ENCODE measurements at places on chromosomes 4 and X.

DNA sequence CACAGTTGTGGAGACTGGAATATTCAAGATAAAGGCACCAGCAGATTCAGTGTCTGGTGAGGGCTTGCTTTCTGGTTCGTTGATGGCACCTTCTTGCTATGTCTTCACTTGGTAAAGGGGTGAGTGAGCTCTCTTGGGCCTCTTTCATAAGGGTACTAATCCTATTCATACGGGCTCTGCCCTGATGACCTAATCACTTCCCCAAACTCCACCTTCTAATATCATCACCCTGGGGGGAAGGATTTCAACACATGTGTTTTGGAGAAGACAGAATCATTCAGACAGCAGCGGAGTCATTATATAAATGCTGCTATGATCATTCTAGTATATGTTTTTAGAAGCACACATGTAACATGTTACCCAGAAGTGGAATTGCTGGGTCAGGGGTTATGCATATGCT, 295.3 kb upstream of the CTSO start:
- DNase-seq = no peak

DNA sequence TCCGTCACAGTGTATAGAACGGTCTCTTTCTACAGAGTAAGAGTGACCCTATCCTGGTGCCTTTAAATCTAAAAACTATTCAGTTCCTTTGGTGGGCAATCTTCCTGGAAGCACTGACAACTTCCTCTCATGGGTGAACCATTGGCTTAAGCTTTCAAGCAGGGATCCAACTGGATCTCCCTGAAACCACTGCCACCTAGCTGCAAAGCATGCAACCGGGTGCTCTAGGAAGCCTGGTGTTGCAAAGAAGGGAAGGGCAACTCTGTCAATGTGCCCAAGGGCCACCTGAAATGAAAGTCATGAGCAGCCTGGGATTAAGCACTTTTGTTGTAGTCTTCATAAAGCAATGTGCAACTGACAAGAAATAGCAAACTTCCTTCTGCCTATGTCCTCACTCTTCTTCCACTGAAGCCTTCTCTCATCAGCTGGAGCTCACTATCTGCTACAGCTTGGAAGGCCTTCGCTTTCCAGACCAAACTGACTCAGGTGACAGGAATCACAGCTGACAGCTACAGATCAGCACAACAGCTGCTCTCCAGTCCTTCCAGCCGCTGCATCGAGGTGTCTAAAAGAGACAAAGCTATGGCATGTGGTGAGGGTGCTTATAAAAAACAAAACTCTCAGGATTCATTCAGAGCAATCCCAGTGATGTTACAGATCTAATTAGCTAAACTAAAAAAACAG, 46.1 kb downstream of the SETD7 start:
- DNase-seq = no peak

GRCh38 chrX:80984118-80984517, 174.4 kb upstream of the BRWD3 start:
- DNase-seq = no peak

DNA sequence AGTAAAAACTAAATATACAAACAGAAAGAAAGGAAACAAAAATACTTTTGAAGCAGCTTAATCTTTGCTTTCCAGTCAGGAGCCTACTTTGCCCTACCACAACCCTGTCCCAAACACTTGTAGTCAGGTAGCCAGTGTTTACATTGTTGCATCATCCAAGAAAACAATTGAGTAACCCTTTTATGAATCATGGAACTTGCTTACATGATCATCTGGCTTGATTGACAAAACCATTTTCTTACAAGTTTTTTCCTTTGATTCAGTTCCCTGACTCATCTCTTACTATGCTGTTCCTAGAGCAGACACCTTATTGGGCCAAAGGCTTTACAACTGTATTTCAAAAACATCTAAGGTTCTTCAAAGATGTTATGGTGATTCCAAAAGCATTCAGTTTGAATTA, 740.1 kb downstream of the KLHL13 start:
- DNase-seq = no peak

GRCh38 chr4:84677093-84677492, 94.2 kb downstream of the CDS1 start:
- no peak for DNase-seq

- DNase-seq = no peak
Observed at GRCh38 chrX:45138525-45138924, 62.2 kb downstream of the DIPK2B start.

DNA sequence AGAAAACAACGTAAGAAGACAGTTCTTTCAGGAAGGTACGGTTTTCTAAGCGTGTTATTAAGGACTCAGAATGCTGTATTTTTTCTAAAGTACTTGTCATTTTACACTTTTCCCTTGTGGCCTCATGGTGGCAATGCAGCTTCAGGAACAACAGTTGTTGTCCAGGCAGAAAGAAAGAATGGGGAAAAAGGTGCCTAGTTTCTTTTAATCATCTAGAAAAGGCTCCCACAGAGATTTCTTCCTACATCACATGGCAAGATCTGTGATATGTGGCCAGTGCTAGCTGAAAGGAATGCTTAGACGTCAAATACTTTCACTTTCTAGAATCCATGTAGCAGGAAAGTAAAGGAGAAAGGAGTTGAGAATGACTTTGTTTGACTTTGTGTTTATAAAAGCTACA, 49.0 kb upstream of the TRAM1L1 start:
- DNase-seq = peak; percentile 1

- DNase-seq = no peak
Observed at GRCh38 chrX:49171752-49172279, at the start of gene PLP2. Gene PLP2, plus strand, starts transcription at chrX:49171898. Its CDS starts 103 bp downstream, at chrX:49172001.

GRCh38 chr4:121199742-121200561, 35.8 kb upstream of the TNIP3 start:
- no peak for DNase-seq

DNA sequence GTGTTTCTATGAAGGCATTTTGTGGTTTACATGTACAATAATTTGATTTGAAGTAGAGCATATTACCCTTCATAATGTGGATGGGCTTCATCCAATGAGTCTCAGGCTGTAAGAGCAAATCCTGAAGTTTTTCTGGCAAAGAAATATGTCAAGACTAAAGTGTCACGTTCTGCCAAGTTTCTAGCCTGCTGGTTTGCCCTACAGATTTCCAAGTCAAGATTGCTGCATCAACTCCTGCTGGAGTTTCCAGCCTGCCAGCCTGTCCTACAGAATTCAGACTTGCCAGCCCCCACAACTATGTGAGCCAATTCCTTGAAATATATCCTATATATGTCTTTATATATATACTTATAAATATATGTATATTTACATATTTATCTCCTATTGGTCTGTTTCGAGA, 70.0 kb upstream of the RLIM start:
- no peak for DNase-seq

DNA sequence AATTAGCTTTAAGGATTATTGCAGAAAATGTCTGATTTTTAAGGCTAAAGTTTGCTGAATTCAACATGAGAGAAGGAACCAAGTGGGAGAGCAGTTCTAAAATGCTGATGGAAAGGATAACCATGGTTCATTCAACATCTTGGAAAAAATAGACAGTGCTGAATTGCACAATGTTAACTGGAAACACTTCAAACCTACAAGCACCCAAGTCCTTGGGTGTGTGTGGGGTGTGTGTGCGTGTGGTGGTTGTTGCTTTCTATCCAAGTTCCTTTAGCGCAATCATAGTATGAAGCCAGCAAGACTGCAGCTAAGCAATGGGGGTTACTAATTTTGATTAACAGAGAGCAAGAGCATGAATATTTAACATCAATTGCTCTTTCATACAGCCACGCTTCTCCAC, 29.3 kb upstream of the SCOC start:
- no peak for DNase-seq

- no peak for DNase-seq
Observed at GRCh38 chr4:4492161-4492847, 49.5 kb downstream of the STX18 start.

DNA sequence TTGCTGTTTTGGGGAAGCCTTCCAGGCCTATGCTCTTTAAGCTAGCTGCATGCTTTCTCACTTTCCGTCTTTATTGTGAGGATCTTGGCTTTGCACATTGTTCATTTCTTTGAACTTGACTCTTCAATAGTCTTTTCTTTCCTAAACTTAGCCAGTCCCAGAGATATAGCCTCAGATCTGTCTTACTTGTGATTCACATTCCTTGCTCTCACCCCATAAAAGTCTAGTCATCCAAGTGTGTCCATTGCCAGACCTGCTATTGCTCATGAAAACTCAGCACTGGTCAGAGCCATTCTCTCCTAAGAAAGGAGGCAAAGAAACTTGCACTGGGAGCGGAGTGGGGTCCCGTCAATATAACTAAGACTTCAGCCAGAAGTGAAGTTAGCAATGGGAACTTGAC, 275.0 kb upstream of the CTSO start:
- DNase-seq = no peak

DNA sequence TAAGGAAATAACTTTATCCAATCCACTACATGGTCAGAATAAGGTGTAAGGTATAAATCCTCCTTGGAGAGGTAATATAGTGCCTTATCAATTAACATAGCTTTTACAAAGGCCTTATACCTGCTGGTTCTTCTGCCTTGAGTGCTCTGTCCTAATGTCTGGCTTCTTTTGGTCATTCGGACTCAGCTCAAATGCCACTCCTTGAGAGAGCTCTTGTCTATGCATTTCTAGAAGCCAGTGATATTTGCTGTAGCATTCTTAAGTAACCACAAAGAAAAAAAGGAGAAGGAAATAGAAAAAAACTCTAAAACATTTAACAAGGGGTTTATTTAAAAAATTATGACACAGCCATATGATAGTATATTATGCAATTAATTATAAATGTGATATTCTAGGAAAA, 444.8 kb upstream of the SLIT2 start:
- no peak for DNase-seq

DNA sequence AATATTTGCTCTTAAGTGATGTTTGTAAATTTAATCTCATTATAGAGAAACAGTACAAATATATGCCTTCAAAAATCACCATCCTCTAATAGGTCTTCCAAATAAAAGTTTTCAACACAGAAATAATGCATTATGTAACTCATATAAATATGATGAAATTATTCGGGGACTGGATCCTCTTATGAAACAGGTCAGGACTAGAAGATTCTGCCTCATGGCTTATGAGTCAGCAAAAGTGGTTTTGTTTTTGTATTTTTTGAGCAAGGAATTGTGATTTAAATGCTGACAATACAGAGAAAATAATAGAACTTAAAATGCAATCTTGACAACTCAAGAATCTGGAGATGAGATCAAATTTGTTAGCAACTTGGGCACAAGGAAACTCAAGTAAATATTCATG, 179.7 kb upstream of the NDP start:
- DNase-seq = no peak

GRCh38 chr4:151417164-151417571, 8.2 kb downstream of the FHIP1A start:
- DNase-seq = no peak

DNA sequence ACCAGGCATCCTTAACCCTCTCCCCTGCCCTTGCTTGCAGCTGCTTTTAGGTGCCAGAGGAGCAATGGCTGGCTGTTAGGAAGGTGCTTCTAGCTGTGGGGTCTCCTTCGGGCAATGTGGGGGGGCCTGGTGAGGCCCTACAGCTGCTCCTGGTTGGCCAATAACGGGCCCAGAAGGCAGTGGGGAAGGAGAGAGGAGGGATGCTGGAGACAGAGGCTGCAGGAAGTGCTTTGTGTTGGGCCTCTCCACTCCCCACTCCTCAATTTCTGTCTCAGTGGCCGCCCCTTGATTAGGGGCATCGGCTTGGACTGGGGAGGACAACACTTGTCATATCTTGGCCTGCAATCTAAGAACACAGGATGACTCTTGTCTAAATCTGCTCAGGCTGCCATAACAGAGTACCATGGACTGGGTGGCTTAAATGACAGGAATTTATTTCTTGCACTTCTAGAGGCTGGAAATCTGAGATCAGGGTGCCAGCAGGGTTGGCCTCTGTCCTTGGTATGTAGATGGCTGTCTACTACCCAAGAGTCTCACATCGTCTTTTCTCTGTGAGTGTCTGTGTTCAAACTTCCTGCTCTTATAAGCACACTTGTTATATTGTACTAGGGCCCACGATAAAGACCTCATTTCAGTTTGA, 374.3 kb downstream of the MID1IP1 start:
- no peak for DNase-seq

DNA sequence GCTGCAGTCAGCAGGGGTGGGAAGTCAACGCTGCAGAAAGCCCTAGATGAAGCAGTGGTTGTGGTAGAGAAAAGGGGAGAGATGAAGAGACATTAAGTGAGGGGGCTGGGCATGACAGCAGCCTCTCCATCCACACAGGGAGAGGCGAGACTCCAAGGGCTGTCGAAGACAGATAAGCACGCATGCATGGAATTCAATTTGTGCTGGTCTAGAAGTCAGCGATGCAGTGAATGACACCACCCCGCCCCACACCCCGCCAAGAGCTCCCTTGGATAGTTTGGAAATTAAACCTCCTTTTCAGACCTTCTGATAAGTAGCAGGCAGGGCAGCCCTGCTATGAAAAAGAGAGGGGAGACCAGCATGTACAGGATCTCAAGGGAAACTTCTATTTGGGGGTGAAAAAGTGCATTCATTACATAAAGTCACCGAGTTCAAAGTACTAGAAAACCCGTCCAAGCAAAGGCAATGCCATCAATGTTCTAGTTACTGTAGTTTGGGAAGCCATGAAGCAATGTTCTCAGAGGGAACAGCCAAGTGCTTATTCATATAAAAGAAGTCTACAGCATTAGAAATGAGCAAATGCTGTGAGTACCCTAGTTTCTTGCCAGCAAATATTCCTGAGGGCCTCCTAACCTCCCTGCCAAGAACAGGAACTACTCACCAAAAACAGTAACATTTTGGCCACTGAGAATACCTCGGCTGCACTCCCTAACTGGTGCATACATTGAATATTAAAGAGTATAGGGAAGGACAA, 152.3 kb upstream of the ANXA10 start:
- no peak for DNase-seq

- DNase-seq = no peak
Observed at GRCh38 chr4:106694232-106694631, 325.7 kb upstream of the GIMD1 start.

GRCh38 chrX:117919755-117920154, 196.9 kb downstream of the KLHL13 start:
- DNase-seq = no peak

GRCh38 chr4:142407596-142407995, 438.5 kb downstream of the INPP4B start:
- no peak for DNase-seq

GRCh38 chrX:40243755-40244515, 146.2 kb upstream of the BCOR start:
- DNase-seq = no peak

DNA sequence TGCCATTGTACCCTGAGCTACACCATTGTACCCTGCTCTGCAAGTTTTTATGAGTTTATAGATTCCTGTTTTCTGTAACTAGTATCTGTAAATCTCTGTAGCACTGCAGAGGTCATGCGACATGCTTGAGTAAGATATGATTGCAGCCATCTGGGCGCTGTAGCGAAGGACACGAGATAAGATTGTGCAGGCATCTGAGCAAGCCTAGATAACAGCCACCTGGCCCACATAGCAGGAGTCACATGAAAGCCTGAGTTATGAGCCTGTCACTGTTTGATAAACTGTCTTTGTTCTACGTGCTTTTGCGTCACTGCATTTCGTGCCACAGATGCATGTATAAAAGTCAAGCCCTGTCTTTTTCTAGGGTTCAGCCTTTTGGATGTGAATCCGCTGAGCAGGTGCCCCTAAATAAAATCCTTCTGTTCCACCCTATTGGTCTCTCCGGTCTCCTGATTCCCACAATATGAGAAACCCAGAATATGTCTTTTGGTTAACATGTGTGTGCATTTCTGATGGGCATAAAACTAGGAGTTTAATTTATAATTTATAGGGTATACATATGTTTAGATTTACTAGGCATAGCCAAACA, 327.6 kb upstream of the MAOA start:
- DNase-seq = no peak
